Left ventricle myocardium superior (tissue), 1 donor: ENCODE measurements at places on chromosomes 3 and 15.
A peak's percentile ranks its signal among the peaks of the same experiment; 100 is the strongest.

DNA sequence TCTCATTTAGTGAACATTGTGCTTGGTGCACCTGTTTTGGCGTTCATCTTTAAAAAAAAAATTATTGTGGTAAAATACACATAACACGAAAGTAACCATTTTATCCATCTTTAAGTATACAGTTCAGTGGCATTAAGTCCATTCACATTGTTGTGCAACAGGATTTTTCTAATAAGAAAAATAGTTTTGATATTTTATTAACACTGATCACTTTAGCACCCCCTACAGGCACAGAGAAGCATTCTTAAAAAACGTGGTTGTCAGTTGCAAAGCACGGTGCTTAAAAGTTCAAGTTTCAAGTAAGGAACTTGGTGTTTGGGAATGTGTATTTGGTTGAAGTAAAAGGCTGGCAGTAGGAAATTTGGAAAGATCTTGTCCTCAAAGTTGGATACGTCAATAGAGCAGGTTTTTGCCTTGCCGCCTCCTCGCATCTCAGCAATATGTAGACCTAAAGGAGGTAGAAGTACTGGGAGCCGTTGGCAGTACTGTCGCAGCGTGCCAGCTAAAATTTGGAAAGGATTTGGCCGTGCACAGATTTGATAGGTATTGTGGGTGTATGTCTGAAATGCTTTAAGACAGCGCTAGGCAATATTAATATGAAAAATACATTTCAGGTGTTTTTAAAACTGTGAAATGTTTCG, 110.4 kb downstream of the LRRC28 start:
- no peak for DNase-seq

DNA sequence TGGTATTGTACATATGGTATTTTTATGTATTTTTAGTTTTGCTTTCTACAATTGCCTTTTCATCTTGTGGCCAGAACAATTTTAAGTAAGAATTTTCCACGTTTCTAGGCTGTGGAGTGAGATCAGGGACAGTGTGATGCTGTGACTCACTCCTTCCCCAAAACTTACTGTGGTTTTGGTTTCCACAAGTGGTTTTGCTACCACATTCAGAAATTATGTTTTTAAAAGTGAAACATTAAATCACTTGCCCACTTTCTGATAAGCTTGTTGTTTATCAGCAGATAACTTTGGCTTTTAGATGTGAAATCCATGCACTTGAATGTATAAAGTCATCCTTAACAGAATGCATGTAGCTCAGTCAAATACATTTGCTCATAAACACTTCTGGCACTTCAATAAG, 192.2 kb upstream of the THRB start:
- DNase-seq, result no peak

GRCh38 chr3:37124435-37124834, 49.9 kb downstream of the LRRFIP2 start:
- DNase-seq, result no peak

- DNase-seq, result no peak
Observed at GRCh38 chr3:50271314-50271936, 2.5 kb downstream of the SEMA3B start.

- no peak for DNase-seq
Observed at GRCh38 chr15:79296583-79296982, 14.1 kb downstream of the ANKRD34C start.

DNA sequence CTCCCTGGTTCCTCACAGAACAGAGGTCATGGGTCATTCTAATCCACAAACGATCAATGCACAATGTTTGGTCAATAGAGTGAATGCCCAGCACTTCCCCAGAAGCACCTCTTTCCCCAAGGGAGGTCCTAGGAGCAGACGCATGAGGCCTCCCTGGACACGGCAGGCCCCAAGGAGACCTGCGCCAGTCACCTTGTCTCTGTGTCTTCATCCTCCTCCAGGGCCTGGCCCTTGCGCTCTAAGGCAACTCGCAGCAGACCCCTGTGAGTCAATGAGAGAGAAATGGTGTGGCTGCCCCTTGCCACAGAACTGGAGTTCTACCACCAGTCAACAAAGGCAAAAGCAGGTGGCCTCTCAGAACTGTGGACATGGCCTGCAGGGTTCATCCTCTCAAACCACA, 18.1 kb downstream of the ALS2CL start:
- peak; percentile 16 for DNase-seq

DNA sequence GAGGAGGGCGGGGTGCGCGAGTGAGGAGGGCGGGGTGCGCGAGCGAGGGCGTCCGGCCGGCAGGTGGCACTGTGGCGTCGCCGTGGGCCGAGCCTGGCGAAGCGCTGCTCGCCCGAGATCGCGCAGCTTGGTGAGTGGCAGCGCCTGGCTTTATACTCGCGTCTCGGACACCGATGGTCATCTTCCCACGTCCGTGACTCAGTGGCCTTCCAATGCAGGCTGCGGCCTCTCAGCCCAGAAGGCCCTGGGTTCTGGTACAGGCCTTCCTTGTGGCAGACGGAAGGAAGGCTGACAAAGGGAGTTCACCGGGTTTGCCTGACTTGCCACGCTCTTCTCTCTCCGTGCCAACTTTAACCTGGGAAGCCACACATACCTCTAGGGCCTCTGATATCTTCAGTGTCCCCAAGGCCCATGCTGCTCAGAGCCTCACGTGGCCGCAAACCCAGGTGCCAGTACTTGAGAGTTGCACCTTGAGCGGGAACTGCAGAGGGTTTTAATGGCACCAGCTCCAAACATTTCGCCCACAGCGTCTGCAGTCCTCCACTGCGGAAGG, 195.3 kb upstream of the LYSMD4 start:
- DNase-seq, result peak; percentile 93

- peak; percentile 29 for DNase-seq
Observed at GRCh38 chr3:6799264-6799915, 61.5 kb upstream of the GRM7 start.

DNA sequence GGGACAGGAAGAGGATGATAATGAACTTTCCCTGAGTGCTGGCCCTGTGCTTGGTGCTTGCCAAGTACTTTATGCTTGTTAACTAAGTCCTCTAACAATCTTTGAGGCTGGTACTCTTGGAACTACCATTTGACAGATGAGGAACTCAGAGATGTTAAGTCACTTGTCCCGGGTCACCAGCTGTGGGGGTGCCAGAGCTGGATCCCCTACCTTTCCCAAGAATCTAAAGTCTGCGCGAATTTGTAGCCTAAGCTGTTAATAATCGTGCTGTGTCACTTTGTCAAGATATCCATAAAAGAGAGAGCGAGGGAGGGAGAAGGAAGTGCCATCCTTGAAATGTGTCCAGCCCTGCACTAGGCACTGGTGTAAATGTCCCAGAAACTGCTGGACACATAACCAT, 19.0 kb upstream of the ACOX2 start:
- DNase-seq, result no peak

- DNase-seq, result no peak
Observed at GRCh38 chr15:77981281-77982126, 96.0 kb downstream of the TBC1D2B start.

DNA sequence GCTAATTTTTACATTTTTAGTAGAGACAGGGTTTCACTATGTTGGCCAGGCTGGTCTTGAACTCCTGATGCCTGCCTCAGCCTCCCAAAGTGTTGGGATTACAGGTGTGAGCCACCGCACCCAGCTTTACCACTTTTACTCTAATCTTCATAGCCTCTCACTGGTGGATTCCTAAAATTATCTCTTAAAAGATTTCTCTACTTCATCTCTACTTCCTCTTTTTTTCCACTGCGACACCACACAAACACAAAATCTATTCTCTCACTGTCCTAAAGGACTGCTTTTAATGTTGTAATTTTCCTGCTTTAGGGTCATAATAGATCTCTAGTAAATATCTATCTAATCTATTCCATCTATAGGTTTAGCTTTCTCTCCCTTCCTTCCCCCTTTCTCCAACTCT, 34.0 kb upstream of the TBL1XR1 start:
- no peak for DNase-seq

DNA sequence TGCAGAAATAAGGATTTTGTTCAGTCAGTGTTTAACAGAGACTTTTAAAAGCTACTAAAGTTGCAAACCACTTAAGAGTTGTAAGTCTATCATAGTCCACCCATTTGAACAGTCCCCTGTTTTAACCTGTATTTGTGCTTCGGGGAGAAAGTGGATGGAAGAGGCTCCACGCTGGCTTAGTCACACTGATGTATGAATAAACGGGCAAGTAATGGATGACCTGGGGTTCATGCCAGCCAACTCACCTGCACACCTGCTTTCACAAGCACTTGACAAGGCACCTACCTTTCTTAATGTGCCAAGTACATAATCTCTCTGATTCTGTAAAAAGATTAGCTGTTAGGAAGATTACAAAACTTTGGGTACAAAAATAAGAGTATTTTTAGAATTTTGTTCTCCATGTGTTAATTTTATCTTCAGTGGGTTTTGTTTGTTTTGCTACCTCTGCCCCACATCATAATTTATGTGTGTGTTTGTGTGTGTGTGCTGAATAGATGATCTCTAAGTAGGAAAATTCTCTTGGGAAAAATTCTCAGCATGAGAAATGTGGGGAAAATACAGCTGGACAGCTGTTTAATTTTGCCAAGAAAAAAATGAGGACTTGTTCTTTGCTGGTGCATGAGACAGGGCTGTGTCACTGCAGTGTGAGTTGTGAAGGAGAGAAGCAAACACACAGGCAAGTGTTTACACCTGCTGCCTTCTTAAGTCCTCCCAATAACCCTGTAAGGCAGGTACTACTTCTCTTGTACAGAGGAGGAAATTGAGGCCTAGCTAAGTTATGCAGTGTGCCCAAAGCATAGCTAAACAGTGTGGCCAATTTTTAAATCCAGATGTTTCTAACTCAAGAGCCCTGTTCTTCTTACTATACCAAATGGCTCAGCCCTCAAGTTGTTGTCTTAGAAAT, 181.2 kb upstream of the IL12A start:
- DNase-seq, result no peak

- no peak for DNase-seq
Observed at GRCh38 chr3:160444411-160444810, 5.2 kb downstream of the TRIM59 start.

- DNase-seq, result no peak
Observed at GRCh38 chr3:122314228-122314876, 10.7 kb upstream of the CSTA start.

GRCh38 chr15:63530752-63531299, 26.4 kb downstream of the USP3 start:
- no peak for DNase-seq

- DNase-seq, result no peak
Observed at GRCh38 chr3:101179637-101180036, 140.7 kb downstream of the IMPG2 start.

DNA sequence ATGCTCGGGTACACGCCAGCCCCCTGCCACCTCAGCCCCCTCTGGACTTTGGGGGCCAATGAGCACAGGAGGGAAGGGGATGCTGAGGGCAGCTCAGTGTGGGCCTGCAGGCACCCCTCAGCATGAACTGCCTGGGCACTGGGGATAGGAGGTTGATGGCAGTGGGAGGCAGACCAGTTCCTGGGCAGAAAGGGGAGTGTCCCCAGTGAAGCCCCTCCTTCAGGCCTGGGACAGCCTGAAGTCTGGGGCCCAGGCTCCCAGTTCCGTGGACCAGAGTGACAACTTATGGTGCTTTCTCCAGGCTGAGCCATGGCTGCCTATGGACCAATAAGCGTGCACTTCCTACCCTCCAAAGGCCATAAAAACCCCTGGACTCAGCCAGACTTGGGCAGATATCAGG, 63.3 kb upstream of the IMPG2 start:
- DNase-seq, result no peak

- DNase-seq, result peak; percentile 48
Observed at GRCh38 chr15:76327191-76328105, 9.1 kb upstream of the ISL2 start.

- DNase-seq, result no peak
Observed at GRCh38 chr15:37014137-37014536, 86.2 kb downstream of the MEIS2 start.

DNA sequence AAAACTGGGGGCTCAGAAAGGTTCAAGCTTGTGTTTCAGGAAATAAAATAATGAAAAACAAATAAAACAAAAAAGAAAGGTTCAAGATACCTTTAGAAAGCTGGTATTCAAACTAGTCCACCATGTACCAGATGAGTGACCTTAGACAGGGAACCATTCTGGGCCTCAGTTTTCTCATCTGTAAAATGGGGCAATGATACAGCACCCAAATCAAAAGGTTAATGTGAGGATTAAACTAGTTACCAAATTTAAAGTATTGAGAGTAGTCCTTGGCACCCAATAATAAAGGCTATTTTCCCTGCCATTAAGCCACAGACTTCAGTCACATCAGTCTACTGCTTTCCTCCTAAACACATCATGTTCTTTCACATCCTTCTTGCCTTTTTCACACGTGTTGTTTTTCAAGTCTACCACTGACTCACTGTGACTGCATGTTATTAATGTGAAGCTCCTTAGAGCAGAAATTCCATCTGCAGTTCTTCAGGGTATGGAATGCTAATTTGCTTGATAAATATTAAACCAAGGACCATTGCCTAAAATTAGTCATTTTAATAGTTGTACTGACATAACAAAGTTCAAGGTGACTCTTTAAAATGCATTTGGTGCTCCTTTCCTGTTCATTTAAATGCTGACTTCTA, 19.9 kb downstream of the TAMM41 start:
- no peak for DNase-seq

- no peak for DNase-seq
Observed at GRCh38 chr15:76342382-76343201, 6.0 kb downstream of the ISL2 start.

DNA sequence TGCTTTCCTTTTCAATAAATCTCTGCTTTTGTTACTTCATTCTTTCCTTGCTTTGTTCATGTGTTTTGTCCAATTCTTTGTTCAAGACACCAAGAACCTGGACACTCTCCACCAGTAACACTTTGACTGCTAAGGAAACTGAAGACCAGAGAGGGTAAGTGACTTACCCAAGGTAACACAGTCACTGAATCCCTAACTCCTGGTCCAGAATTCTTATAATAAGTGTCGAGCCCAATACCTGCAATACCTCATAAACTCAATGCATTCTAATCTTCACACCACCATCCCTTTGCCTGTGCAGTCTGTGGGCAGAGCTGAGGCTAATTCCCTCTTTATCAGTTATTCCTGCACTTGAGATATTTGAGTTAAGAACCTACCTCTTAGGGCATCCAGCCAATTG, 237.8 kb downstream of the UACA start:
- DNase-seq, result no peak

- DNase-seq, result peak; percentile 31
Observed at GRCh38 chr3:161560008-161560637, 63.5 kb downstream of the OTOL1 start.

GRCh38 chr3:195548987-195549386, 5.9 kb upstream of the PPP1R2 start:
- DNase-seq, result no peak

DNA sequence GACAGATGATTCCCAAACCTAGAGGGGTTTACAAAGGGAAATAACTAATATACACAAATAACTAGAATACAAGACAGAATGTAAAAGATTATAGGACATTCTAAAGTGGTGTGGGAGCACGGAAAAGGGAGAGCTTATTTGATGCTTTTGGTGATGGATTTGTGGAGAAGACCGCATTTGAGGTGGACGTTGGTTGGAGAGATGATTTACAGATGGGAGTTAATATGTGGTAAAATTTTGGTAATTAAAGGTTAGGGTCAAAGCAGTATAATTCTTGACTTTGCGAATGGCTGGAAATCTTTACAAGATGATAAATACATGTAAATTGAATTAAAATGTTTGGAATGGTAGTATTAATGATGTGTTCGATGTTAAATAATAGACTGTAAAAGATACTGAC, 1.2 kb downstream of the KNL1 start:
- no peak for DNase-seq

- no peak for DNase-seq
Observed at GRCh38 chr15:51367322-51367976, 26.0 kb downstream of the GLDN start.

- no peak for DNase-seq
Observed at GRCh38 chr3:78868570-78868969, 899.2 kb downstream of the ROBO1 start.

GRCh38 chr3:106522397-106522796, 653.6 kb upstream of the CBLB start:
- DNase-seq, result no peak

GRCh38 chr15:74626752-74627692, 11.4 kb downstream of the CLK3 start:
- DNase-seq, result no peak
